Activated naive CD8-positive, alpha-beta T cell treated with anti-CD3 and anti-CD28 coated beads, Interleukin-2, amount 10 ng/mL, durations not matched to agents 7 days and 5 days (primary cell): ENCODE measurements at places on chromosomes 7 and 10. TPM values are rescaled to one million over a fixed set of nuclear protein-coding genes. Genes with fewer than 3 reads are reported as not detected.

GRCh38 chr7:129835569-129835968 is 117.2 kb downstream of the UBE2H start:
- no peak for DNase-seq

DNA sequence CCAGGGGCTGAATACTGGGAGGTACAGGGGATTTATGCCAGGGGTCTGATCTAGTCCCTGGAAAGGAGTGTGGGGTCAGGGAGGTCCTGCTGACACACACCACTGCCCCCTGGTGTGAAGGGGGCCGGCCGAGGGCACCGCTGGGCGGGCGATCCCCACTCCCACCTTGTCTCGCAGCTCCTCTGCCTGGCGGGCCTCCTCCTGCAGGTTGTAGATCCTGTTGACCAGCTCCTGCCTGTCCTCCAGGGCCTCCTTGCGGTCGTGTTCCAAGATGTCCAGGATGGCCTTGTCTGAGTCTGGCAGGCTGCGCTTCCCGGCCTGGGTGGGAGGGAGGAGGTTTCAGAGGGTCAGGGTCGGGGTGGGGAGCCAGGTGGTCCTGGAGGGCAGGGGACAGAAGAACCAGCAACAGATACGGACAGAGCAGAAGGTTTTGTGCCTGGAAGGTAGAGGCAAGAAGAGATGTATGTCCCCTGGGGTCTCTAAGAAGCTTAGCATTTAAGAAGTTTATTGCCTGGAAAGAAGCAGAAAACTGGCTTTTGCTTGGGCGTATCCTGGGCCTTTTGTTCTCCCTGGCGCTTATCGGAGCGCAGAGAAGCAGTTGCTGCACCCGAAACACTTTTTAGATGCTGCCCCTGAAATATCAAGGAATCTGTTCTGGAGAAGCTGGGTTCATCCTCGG is 94.5 kb upstream of the GNA12 start:
- peak; percentile 6 for DNase-seq

- no peak for DNase-seq
These were observed 249.0 kb downstream of the TNS3 start for GRCh38 chr7:47332681-47333553.

DNA sequence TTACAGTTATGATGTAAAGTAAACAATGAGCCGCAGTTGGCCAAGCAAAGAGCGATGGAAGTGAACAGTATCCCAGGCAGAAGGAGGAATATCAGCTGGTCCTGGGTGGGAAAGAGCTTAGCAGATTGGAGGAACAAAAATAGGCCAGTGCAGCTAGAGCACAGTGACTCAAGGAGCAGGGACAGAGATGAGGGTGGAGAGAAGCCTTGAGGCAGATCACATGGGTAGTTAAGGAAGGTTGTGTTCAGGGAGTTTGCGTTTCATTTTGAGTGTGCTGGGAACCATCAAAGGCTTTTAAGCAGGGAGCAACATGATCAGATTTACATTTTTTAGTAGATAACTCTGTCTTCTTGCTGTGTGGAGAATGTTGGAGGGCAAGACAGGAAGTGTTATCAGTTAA is 113.6 kb downstream of the OAT start:
- DNase-seq = no peak

DNA sequence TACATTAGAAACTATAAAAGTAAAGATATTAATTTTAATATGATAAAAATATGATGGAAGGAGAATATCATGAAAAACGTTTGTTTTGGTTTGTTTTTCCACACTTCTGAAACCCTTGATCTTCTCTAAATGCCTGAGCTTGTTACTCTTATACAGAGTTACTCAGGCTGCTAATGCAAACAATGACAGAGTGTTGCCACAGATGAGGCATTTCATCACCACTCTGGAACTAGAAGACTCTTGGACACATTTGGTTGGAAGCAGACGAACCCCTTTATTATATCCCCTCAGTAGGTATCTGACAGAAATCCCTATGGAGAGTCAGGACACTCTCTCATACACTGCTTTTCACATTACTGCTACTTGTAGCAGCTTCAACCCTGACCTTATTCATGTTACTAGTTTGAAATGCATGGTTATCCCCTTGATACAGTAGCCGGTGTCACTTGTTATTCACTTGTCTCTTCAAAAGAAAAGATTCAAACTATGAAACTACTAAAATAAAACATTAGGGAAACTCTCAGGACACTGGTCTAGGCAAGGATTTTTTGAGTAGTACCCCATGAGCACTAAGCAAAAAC is 66.9 kb downstream of the SEMA3C start:
- no peak for DNase-seq

DNA sequence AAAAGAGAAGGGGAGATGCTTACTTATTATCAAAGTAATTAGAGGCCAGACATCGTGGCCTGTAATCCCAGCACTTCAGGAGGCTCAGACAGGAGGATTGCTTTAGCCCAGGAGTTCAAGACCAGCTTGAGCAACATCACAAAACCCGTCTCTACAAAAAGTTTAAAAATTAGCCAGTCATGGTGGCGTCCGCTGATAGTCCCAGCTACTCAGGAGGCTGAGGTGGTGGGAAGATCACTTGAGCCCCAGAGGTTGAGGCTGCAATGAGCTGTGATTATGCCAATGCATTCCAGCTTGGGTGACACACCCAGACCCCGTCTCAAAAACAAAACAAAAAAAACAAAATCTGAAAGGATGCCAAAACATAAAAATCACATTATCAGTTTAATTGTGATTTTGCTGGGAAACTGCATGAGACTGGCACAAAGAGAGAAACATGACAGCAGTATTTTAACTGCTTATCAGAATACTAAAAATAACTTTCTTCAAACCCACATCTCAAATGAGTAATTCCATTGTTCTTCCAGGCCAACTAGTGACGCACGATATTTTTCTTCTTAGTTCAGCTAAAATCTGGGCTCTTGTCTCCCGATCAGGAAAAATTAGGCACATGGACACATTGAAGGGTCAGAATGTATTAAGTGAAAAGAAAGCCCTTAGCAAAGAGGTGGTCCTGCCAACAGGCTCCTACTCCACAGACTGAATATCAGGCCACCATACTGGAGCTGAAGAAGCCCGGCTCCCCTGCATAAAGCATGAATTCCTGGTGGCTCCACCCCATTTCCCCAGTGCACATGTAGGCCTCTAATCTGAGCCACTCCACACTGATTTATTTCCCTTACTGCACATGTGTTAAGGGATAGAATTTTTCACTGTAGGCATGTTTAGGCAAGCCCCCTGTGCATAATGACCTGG is 9.6 kb upstream of the CCM2 start:
- DNase-seq = no peak

GRCh38 chr10:62831346-62831745 is 15.2 kb upstream of the EGR2 start:
- no peak for DNase-seq

DNA sequence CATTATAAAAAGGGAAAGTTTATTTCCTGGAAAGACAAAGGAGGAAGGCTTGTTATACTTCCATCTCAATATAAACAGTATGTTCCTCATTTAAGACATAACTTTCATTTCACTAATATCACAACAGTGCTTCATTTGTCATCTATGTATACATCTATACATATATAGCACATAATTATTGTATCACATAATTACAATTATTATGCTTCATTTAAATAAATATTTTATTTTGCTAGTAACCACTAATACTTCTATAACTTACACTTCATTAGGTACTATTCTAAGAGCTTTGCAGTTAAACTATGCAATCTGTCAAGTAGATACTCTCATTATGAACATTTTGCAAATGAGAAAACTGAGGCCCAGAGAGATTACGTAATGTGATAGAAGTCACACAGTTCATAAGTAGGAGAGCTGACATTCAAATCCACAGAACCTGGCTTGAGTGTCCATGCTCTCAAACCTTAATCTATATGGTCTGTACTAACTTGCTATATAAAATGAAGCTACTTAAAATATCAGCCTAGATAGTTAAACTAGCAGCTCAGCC is 86.5 kb downstream of the PPP1R3A start:
- DNase-seq = no peak

- DNase-seq = no peak
These were observed 86.4 kb downstream of the CYP26A1 start for GRCh38 chr10:93160140-93160539.

MAT1A gene
- total RNA-seq = not detected

DKK1 gene
- total RNA-seq = not detected

GIMAP8 gene
- 29.2 TPM for total RNA-seq
